Activated T-cell treated with anti-CD3 and anti-CD28 coated beads for 1 hour (primary cell): ENCODE measurements at places on chromosomes 16 and 17.

GRCh38 chr17:38815576-38816193, 9.4 kb downstream of the CWC25 start:
- no peak for DNase-seq

- no peak for DNase-seq
Measured at GRCh38 chr17:78583091-78583490, 5.9 kb upstream of the DNAH17 start.

- DNase-seq: no peak
Measured at GRCh38 chr16:88705801-88706228, 393 bp downstream of the RNF166 start.

DNA sequence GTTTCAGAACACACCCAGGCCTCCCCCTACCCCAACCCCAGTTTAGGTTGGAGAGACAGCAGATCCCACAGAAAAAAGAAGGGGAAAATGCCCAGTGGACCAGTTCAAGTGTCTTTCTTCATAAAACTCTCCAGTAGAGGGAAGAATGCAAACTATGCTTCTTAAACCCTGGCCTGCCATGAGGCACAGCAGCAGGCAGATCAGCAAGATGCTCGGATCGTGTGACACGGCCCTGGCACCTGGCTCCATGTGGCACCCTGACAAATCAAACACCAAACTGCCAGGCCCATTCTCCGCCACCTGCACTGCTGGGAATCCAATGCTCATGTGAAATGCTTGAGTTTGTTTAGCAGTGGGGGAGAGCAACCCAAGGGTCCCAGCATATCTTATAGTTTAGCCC, 166.8 kb downstream of the SOX9 start:
- DNase-seq: no peak

- DNase-seq: no peak
Measured at GRCh38 chr17:45437465-45438283, 5.0 kb upstream of the ARHGAP27 start.

GRCh38 chr16:50297301-50298074, 31.1 kb downstream of the ADCY7 start:
- DNase-seq: no peak

GRCh38 chr16:85881436-85881835, 17.5 kb upstream of the IRF8 start:
- no peak for DNase-seq

DNA sequence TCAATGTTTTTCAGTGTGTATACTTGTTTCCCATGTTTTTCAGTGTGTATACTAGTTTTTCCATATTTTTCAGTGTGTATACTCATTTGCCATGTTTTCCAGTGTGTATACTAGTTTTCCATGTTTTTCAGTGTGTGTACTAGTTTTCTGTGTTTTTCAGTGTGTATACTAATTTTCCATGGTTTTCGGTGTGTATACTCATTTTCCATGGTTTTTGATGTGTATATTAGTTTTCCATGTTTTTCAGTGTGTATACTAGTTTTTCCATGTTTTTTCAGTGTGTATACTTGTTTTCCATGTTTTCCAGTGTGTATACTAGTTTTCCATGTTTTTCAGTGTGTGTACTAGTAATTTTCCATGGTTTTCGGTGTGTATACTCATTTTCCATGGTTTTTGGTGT, 152.7 kb upstream of the NOL11 start:
- DNase-seq: no peak

DNA sequence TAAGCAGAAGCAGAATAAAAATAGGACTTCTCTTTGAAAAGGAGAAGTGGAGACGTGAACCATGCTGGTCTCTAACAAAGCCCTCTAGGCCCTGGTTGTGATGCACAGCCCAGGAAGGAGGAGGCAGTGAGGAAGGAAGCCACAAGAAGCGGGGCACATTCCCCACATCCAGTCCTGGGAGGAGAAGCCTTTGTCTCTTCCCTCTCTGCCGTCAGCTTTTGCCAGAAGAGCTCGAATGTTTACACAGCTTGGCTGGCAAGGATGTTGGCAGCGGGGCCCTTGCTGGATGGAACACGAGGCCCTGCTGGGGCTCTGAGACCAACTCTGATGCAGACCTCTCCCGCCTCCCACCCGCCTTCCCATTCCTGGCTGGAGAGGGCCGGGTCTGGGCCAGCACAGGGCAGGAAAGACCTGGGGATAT, 91.3 kb downstream of the MAF start:
- DNase-seq: no peak

GRCh38 chr16:65355706-65356105, 233.8 kb upstream of the CDH11 start:
- no peak for DNase-seq

DNA sequence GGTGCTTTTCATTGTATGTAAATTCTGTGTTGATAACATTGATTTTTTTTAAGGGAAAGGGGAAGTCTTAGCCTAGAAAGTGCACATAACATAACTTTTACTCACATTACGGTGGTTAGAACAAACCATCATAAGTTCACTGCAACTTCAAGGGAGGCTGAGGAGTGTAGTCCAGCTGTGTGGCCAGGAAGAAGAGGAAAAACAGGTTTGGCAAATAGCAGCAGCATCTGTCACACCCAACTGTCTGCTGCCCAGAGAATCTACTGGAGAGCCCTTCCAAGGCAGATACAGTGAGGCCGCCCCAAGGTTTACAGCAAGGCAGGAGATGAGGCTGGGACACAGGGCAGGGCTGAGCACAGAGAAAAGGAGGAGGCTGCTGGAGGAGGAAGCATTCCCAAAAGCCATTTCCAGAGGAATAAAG, 60.6 kb downstream of the AIPL1 start:
- no peak for DNase-seq

- DNase-seq: no peak
Measured at GRCh38 chr16:17224350-17224749, 246.4 kb downstream of the XYLT1 start.

DNA sequence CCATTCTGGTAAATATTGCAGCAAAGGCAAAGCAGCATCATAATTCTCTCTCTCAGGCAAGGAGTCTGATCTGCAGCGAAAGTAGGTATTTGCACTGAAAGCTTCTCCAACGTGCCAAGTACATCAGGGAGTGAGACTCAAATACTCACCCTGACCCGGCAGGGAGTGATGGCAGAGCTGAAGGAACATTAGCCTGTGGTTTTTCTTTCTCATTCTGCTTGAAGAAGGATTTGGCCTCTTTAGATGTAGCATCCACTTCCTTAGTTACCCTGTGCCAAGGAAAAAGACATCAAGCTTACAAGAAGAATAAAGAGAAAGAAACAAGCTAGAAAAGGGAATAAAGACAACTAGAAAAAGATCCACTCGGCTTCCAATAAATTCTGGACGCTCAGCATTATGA, 38.4 kb downstream of the CFDP1 start:
- no peak for DNase-seq

DNA sequence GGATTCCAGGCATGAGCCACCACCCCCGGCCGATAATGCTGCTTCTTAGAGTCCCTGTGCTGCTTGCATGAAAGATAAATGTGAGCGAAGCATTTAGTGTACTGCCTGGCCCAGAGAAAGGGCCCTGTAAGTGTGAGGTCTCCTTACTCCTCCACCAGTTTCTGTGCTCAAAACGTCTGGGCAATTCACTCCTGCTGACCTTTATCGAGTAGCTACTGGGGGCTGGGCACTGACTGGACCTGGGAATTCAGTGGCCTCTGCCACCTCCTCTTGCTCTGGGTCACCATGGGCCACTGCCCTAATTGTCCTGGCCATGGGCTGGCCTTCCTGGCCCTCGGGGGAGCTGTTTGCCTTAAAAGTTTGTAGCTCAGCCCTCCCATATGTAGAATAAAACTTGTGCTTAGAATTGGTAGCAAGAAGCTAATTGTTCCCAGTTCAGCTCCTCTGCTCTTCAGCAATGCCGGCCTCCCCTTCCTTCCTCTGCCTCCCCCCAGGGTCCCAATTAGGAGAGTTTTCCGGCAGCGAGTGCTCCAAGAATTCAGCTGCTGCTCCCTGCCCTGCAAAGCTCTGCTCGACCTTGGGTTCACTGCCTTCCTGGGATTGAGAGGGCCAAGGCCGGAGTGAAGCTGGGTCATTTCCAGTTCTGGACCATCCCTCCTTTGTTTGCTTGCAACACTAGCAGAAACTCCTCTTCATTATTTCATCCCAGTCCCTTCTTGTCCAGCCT, 98.9 kb upstream of the CDC42EP4 start:
- DNase-seq: no peak

DNA sequence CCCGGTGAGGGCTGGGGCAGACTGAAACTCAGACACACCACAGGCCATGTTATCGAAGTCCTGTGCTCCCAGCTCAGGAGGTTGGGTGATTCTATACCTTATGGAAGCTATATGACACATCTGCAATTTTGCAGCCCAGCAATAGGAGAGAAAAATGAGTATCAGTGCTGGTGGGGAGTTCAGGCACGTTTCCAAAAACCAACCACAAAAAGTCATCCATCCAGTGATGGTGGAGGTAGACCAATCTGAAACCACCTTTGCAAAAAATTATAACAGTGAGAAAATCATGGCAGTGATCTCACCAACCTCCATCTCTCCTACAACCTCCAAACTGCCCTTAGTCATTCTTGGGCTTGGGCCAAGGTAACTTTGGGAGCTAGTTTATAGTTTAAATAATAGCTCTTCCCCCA, 327.9 kb downstream of the SLC39A11 start:
- no peak for DNase-seq

- no peak for DNase-seq
Measured at GRCh38 chr17:44587339-44587738, 30.1 kb downstream of the FZD2 start.

DNA sequence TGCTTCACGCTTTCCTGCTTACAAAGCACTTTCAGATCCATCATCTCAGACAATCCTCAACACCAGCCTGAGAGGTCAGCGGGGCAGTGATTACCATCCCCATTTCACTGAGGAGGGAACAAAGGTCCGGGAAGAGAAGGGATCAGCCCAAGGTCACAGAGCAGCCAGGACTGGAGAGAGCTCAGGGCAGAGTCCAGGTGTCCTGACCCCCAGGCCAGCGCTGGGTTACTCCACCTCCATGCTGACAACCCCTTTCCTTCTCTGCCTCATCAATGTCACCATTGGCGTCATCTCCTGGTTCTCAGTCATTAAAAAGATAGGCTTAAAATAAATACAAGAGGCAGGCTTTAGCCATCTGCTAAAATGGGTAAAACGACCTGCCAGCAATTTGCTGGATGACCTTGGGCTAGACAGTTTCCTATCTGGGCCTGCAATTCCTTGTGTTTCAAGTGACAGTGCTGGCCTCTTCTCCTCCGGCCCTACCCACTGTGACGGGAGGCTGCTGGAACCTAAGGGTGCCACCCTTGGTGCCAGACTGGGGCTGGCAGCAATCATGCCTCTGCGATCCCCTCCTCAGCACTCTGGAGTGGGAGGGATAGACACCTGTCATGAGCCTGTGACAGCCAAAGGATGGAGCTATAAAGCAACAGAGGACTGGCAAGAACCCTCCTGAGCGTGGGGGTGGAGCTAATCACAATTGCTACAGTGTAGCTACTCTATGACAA, 79.5 kb upstream of the CCL1 start:
- DNase-seq: no peak

DNA sequence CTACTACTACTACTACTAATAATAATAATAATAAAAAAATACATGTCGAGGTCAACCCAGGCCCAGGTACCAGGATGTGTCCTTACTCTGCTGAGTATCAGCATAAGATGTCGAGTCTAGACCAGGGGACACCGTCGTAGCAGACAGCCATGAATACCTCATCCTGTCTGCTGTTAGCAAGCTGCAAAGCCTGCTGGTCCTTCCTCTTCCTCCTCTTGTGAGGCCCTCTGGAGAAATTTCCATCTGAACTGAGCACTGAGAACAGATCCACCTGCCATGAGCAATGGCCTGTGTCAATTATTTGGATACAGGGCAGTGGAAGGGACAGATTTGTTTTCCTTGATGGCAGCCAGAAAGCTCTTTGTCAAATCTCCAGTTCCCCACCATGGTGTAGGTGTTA, 168.5 kb downstream of the XYLT1 start:
- DNase-seq: no peak

DNA sequence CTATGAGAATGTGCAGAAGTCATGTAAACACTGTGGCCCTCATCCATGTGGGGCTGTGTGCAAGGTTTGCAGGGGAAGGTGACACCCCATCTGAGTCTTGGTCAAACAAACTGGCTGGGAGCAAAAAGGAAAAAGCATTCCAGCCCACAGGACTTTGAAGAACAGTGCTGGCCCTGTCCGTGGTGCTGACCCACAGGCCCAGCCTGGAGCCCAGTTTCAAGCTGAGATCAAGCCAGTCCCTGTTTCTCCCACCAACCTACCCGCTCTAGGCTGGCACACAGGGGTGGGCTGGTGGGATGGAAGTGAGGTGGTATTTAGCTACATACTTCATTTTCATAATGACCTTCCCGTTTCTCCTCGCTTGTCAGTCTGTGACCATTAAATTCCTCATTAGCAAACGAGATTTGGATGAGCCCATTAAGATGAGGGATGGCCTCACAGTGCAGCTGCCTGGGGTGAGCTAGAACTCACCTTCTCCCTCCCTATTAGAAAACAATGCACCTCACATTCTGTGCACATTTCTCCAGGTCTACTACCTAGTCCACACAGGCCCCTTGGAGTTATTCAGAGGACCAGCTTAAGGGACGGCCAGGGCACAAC, 12.6 kb upstream of the RPL38 start:
- DNase-seq: no peak

GRCh38 chr16:47424846-47425245, 36.0 kb downstream of the ITFG1 start:
- no peak for DNase-seq

DNA sequence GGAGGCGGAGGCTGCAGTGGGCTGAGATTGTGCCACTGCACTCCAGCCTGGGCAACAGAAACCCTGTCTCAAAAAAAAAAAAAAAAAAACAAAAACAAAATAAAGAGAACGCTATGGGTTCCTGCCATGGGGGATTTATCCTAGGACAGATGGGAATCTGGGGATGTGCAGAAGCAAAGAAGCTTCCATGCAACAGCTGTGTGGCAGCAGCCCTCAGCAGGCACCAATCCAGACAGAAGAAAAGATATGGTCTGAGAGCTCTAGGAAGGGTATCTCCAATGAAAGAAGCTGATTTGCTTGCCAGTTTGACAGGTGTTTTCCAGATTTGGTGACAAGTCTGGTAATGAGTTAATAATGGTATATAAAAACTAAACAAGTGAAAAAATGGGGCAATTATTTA, 11.6 kb downstream of the MYO19 start:
- DNase-seq: no peak

DNA sequence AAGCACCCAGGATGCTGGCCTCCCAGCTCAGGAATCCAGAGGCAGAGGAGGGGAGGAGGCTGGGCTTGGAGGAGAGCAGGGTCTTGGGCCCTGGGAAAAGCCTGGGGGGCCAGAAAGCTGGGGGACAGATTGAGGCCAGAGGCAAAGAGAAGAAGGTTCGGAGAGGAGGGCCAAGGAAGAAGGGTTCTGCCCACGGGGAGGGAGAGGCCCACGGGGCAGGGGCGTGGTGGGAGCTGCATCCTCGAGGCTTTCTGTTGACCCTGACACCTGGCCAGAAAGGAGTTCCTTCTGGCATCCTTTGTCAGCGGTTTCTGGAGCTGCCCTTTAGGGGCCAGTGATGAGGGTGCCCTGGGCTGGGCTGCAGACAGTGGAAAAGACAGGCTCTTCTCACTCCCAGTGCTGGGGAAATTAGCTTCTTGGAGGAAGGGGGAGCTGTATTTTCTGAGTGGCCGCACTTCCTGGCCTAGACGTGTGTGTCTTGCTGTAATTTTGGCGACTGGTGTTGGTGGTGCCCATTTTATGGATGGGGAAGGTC, 308.7 kb downstream of the SEC14L1 start:
- DNase-seq: no peak
